ENCODE measurements at places on chromosomes 1 and 21.
A peak's percentile ranks its signal among the peaks of the same experiment; 100 is the strongest.

- DNase-seq = no peak
Measured at GRCh38 chr1:224622831-224623230, 6.7 kb downstream of the CNIH3 start.

GRCh38 chr1:247112479-247112781, 8.3 kb upstream of the ZNF669 start:
- DNase-seq = no peak

- DNase-seq = no peak
Measured at GRCh38 chr1:79796434-79796833, 789.9 kb upstream of the ADGRL4 start.

DNA sequence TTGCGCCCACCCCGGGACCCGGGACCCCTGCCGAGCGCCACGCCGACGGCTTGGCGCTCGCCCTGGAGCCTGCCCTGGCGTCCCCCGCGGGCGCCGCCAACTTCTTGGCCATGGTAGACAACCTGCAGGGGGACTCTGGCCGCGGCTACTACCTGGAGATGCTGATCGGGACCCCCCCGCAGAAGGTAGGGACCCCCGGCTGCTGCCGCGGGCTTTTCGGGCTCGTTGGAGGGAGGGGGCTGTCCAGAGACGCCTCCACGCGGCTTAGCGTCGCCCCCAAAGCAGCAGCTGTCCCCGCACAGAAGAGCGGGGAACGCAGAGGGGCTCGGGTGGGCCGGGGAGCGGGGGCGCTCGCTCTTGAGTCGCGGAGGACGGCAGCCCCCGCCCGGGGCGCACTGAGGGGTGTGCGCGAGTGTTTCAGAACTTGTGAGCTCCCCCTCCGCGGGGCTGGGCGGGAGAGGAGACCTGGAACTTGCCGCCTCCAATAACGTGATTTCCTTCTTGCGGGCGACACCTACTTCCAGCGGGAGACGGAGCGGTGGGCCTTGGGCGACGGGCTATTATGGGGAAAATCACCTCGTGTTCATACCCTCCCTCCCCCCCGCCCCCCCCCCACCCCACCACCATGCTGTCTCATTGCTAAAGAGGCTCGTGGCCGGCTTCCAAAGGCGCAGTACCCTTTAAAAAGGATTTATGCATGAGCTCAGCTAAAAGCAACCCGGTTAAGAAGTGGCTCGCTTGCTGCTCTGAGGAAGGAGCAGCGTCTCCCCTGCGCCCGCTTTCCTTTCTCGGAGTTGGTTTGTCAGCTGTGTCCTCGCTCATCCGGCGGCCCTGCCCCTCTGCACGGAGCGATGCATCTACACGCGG, 664 bp downstream of the BACE2 start:
- DNase-seq = peak; percentile 60

- no peak for DNase-seq
Measured at GRCh38 chr1:194355488-194356106, 1169.2 kb upstream of the B3GALT2 start.

DNA sequence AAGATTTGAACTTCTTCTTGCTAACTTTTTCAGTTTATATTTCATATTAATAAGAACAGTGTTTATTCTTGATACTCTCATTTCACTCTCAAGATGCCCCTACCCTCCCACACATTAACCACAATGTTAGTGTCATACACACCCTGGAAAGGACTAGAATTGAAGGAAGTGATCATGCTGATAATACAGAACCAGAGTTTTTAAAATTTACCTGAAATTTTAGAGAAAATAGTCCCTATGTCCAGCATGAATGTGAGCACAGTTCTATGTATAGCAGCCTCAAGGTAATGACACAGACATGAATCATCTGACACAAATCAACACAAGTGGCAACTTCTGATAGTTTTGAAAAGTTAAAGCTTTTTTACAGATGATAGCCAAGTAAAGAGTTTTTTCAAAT, 26.0 kb downstream of the RGS1 start:
- DNase-seq = peak; percentile 61

DNA sequence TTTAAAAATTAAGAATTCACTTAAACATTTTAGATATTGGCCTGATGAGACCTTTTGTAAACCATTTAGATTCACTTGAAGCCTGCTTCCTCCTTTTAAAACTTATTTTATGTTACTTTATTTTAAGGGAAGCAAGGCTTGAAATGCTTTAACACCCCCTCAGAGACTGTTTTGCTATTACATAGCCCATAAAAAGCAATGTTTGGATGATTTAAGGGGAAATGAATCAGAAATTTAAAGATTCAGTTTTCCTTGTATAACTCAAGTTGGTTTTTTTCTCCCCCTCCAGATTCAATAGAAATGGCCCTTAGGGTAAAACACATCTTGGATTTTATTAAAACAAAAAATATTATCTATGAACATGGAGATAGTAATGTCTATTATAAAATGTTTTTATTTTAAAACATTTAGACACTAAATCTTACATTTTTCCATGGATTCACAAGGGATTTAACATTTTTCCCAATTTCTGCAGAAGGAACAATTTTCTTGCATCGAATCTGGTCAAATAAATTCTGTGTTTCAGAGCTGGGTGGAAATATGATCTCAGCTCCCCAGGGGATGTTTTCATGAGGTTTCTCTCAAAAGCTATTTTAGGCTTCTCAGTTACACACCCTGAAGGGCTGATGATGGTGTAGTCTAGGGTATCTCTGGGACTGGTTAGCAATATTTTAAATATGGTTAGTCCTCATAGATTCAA, 69.3 kb upstream of the WARS2 start:
- no peak for DNase-seq

DNA sequence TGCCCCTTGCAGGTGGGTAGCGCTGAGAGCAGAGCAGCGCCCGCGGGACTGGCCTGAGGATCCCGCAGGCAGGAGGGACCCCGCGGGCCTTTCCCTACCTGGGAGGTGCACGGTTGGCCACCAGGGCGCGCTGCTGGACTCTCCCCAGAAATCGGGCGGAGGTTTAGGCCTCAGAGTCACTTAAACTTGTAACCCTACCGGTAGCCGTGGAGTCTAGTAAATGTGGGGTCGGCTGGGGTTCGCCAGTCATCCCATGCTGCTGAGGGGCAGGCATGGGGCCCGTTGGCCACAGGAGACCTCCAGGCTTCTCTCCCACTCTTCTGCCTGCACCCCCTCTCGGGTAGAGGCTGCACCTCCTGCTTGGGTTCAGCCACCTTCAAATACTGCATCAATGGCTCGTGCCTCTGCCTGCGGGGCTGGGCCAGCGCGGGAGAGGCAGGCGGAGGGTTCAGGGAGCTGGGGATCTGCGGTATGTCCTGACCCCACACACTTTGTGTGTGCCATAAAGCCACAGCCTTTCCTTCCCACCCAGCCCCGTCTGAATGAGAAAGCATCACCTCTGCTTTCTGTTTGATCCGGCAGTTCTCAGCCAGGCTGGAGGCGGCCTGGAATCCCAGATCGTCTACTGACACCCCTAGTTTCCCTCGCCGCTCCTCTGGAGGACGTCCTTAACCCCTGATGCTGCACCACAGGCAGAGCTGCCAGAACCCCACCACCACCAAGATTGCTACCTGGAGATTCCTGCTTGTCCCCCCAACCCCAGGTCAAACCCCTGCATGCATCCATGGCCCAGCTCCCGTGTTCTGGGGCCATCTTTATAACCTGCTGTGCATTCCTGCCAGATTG, 12.3 kb upstream of the GSTM4 start:
- DNase-seq = peak; percentile 71

- DNase-seq = no peak
Measured at GRCh38 chr1:119564548-119564947, 57.5 kb downstream of the HSD3B1 start.

- DNase-seq = peak; percentile 80
Measured at GRCh38 chr1:205775015-205775716, at the start of gene RAB29. Gene RAB29, minus strand, starts transcription at chr1:205775482. Its CDS starts 526 bp downstream, at chr1:205774956.

DNA sequence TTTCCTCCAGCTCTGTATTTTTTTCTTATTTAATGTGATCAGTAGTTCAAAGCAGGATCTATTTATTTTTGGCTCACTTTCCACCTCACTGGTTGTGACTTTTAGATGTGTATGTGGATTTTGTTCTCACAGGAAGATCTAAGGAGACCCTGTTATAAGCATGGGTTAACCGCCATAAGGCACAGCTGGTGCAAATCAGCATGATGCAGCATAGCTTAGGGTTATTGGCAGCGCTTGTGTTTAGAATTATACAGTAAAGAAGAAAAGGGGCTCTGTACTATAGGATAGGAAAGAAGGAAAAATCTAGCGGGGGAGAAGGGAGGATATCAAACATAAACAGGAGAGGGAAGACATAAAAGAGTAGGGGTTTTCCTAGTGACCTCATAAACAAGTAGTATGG, 26.9 kb upstream of the RGL1 start:
- DNase-seq = no peak

DNA sequence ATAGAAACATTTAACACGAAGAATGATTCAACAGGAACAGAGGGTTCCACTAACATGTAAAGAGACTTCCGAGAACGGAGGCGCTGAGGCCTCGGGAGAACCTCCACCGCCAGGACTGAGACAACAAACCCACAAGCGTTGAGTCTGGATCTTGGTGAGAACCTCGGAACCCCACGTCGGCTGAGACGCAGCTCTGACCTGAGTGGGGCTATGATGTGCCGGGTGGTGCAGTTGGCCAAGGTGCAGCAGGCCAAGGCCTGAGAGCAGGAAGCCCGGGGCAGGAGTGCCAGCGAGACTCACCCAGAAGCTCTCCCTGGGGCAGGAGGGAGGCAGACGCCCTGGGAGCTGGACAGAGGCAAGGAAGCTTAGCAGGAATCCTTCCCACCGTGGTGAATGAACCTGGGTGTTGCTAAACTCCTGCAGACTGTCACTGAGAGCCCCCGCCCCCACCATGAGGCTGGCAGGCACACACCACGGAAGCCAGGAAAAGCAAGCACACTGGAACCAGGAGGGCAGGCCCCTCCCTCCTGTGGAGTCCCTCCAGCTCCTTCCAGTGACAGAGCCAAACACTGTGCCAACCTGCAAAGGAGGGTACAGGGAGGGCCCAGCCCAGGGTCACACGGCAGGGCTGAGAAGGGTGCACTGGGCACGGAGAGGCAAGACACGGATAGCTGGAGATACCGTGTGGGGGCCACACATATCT, 34.8 kb downstream of the WDR4 start:
- DNase-seq = no peak

GRCh38 chr1:174230399-174230798, 71.1 kb downstream of the RABGAP1L start:
- no peak for DNase-seq

GRCh38 chr1:34532113-34532512, 222.7 kb upstream of the GJB5 start:
- no peak for DNase-seq

- no peak for DNase-seq
Measured at GRCh38 chr1:116207126-116207735, 96.0 kb downstream of the MAB21L3 start.

DNA sequence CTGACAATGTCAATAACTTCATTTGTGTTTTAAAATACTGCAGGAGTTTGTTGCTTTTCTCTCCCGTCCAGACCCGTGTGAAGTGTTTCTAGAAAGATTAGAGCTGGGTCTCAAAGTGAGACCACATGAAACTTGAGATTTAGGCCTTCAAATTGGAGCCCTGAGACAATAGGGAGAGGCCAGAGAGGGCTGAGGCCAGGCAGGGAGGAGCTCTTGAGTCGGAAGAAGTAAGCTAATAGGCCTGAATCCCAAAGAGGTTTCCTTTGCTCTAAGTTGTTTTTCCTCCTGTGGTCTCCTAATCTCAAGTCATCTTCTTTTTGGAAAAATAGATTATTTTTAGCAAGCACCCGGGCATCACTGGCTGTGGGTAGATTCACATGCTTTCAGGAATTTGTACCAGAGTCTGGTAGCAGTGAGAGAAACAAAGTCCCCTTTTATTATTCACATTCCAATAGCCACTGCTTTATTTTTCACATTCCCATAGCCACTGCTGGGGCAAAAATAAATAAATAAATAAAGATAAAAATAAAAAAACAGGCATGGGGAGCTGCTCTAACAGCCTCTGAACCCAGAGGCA, 25.6 kb downstream of the CD244 start:
- no peak for DNase-seq

- DNase-seq = no peak
Measured at GRCh38 chr1:16946646-16947045, 24.9 kb downstream of the CROCC start.

GRCh38 chr1:229803626-229804217, 177.7 kb downstream of the URB2 start:
- peak; percentile 65 for DNase-seq
